ENCODE measurements at places on chromosomes 16 and 17.

GRCh38 chr17:40625311-40625710 is 22.3 kb downstream of the SMARCE1 start:
- DNase-seq = no peak

DNA sequence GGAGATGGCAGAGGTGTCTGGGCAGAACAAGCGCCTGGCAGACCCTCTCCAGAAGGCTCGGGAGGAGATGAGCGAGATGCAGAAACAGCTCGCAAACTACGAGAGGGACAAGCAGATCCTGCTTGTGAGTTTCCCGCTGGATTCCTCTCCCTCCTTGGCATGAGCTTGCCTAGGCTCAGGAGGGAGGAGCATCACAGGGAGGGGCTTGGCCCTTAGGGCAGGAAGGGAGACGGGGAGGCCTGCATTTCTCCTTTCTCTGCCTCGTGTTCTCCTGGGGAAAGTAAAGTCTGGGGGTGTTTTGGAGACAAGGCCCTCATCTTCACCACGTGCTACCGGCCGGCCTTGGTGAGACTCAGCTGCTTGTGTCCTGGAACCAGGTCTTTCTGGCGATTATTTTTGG is 18.0 kb upstream of the DBNDD1 start:
- DNase-seq = no peak

- no peak for DNase-seq
Measured at GRCh38 chr17:44707755-44708400, 587 bp upstream of the DBF4B start.

DNA sequence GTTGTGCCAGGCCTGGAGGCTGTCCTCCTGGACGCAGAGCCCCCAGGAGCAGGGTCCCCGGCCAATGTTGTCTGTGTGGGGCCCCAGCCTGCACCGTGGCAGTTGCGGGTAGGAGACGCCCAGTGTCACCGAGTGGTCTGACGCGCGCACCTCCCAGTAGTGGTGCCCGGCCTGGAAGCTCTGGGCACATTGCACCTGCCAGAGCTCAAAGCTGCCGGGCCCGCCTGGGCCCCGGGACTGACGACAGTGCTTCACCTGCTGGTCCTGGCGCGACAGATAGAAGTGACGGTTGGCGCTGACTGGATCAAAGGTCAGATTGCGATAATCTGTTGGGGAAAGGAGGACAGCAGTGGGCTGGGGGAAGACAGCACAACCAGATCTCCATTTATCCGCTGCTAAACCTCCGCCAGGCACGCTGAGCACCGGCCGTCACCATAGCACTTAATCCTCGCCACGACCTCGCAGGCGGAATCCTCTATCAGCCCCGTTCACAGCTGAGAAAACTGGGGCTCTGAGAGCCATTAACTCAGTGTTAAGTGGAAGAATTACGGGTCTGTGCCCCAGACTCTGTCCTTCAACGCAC is 5.6 kb downstream of the TRIM65 start:
- DNase-seq = no peak

DNA sequence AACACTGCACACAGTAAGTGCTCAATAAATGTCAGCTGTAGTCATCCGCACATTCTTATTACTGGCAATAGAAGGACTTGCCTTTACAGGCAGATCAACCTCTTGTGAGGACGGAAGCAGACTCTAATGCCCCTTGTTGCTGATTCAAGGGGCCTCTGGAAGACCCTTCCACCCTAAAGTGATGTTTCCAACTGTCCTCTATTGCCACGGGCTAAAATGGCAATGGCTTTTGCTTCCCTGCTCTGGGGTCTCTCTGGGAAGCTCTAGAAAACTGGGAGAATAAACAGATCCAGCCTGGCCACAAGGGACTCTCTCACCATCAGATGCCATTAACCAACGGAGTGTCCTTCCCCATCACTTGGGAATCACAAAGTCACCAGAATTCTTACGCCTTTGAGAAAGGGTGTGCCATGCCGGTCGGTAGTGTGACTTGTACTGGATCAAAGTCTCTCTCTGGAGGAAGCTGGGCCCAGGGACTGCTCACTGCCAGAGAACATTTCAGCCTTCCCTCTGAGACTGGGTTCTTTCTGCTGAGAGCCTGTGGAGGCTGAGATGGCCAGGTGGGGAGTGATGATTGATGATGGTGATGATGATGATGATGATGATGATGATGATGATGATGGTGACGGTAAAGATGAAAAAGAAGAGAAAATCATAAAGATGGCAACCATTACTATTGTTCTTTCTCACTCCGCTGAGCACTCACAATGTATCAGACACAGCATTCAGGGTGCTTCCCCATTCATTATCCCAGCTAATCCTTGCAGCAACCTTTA is 146.8 kb downstream of the CYLD start:
- no peak for DNase-seq

DNA sequence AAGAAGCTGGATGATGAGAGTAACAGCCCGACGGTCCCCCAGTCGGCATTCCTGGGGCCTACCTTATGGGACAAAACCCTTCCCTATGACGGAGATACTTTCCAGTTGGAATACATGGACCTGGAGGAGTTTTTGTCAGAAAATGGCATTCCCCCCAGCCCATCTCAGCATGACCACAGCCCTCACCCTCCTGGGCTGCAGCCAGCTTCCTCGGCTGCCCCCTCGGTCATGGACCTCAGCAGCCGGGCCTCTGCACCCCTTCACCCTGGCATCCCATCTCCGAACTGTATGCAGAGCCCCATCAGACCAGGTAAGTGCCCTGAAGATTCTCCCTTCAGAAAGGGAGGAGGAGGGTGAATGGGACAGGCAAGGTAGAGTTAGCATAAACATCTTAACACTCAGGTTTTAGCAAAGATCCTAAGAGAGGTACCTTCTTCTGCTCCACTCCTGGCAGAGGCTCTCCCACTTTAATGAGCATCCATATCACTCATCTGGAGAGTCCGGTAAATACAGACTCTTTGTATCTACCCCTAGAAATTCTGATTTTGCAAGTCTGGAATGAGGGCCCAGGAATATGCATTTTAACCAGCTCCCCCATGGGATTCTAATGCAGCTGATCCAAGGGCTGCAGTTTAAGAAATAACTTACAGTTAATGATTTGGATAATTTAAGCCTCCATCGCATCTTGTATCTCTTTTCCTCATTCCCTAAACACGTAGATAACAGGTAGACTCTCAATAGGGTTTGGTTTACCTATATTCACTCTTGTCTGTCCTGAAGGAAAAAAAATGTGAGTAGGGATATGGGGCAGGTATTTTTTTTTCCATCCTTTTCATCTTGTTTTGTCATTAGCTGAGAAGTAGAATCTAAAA is 3.3 kb downstream of the HLF start:
- DNase-seq = no peak

DNA sequence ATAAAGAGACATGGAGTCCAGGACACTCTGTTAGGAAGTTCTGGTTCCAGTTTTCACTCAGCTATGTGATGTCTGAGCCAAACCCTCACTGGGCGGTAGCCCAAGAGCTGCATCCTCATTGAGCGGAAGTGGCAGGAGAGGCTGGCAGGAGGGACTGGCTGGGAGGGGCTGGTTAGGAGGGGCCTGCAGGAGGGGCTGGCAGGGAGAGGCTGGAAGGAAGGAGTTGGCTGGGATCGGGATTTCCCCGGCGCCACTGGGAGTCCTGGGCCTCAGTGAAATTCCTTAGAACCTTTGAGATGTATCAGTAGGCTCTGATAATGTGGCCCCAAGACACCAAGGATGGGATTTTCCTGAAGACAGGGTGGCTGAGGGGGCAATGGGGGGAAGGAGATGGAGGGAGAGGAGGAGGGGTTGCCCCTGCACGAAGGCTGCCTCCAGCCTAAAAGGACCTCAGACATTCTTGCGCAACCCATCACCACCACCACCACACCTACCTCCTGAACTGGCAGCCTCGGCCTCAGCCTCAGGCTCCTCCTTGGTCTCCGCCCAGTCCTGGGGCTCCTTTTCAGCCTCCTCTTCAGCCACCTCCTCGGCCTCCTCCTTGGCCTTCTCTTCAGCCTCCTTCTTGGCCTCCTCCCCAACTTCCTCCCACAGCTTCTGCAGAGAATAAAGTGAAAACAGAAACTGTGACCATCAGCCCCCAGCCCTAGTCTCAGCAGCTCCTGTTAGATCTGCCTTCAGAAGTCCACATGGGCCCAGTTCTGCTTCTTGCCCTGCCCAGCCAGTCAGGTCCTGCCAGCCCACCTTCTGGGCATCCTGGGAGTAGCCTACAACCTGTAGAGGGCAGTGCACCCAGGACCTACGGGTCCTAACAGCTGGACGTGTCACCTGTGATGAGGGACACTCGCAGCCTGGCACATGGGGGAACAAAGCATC is 31.7 kb downstream of the CNGB1 start:
- peak; percentile 76 for DNase-seq

DNA sequence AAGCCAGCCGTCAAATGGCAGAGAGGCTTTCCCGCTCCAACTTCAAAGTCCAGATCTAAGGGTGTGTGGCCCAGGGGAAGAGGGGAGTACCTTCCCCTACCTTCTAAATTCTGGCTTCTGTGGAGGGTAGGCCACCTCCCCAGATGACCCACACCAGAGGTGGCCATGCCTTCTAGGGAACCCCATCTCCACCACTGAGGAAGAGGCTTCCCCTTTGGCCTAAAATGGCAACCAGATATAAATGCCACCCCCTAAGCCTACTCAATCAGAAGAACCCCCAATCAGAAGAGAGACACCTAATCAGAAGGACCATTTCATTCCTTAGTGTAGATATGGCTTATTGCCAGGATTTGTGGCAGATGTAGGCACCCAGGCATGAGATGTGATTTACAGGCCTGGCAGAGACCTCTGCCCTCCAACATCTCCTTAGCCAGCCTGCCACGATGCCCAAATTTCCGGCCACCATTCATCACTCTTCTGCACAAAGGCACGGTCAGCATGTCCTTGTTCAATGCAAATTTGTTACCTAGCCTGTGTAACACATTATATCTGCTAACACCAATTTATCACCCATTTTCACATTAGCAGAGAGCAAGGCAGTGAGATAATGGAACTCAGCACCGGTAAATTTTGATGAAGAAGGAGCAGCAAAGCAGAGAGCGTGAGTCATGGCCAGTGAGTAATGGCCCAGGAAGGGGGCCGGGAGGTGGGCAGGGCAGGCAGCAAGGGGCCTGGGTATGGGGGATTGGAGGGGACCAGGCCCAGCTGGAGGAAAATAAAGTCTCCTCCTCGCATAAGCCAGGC is 1.2 kb upstream of the MGAT5B start:
- DNase-seq = no peak

Measured in sciatic nerve (tissue), 2 donors.